ENCODE measurements at places on chromosomes 5 and 9.

DNA sequence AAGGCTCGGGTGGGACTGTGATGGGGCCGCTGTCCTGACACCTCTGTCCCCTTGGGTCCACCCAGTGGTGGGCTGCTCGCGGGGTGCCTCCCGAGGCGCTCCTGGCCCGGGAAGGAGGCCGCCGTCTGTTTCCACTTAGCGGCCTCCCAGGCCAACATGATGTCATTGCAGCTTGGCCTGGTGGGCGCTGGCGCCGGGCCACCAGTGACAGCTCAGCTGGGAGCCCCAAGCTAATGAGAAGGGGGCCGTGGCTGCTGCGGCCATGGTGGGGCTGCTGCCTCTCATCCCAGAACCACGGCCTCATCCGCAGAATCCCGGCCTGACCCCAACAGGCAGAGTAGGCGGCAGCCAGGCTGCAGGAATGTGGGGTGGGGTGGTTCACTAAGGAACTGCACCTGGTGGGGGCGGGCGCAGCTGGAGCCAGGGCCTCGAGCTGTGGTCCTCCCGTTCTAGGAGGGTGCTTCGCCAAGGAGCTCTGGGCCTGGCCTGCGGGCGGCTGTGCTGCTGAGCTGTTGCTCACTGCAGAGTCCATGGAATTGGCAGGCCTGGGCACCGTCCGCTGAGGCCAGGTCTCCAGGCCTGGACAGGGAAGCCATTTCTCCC lies 123.5 kb upstream of the COL5A1 start:
- DNase-seq = no peak

GRCh38 chr9:73155377-73155776 lies 3.7 kb downstream of the ANXA1 start:
- no peak for DNase-seq

DNA sequence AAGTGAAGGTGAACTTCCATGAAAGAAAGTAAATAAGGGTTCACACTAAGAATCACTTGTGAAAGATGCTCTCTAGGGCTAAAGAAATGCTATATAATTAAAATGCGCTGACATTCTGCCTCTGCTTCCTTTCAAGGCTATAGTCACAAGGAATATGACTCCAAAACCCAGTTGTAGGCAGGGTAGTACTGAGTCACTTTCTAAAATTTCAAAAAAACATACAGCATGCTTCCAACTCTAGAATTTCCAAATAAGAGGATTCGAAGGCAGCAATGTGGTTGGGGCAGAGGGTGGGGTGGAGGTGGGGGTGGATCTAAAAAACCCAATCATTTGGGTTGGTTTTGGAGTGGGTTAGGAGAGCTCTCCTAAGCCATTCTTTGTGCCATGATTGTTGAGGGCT lies 84.6 kb downstream of the HMHB1 start:
- no peak for DNase-seq

DNA sequence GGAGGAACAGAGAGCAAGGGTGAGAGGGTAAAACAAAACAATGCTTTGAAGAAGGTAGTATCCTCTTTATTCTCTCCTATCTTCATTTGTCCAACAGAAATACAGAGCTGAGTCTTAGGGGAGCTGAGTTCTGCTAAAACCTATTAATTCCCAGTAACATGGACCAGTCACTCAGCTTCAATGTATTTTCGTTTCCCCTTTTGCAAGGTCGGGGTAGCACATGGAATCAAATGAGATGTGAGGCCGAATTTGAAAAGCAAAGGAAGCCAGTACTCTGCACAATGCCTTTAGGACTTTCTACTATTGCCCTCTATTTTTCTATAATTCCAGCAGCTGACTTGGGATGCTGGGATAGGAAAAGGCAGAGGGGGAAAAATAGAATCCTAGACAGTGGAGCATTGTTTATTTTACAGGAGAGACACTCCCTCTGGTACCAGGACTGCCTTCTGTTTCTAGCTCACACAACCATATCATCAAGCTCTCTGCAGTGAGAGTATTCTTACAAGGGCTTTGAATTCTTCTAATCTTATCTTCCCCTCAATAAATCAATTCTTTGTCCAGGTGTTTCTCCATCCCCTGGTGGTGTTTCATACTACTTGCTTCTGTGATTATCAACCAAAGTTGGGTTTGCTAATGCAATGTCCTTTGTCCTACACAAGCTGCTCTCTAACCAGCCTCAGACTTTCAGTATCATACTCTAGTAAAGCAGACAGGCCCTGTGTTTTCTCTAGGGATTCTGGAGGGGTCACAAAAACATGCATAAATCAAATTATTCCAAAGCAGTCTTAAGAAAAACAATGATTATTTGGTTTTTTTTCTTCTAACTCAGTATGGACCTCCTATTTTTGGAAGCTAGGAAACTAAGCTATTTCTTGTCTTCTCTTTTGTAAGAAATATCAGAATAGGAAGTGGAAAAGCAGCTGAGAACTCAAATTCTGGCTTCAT lies 341.5 kb downstream of the OSTF1 start:
- no peak for DNase-seq

DNA sequence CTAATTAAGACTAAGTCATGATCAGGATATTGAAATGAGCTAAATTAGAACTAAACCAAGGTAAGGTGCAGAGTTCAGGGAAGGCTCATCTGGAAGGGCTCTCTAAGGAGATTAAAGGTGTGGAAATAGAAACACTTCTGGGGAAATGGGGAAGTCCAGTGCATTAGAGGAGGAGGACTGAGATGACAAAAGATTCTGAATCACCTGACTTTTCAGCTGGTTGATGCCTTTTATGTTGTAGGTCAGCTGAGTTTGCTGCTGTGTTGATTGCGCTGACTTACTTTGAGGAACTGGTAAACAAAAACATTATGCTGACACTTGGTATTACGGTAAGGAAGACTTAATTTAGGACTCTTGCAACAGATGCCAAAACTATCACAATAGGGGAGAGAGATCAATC lies 23.8 kb downstream of the IFNA5 start:
- no peak for DNase-seq

DNA sequence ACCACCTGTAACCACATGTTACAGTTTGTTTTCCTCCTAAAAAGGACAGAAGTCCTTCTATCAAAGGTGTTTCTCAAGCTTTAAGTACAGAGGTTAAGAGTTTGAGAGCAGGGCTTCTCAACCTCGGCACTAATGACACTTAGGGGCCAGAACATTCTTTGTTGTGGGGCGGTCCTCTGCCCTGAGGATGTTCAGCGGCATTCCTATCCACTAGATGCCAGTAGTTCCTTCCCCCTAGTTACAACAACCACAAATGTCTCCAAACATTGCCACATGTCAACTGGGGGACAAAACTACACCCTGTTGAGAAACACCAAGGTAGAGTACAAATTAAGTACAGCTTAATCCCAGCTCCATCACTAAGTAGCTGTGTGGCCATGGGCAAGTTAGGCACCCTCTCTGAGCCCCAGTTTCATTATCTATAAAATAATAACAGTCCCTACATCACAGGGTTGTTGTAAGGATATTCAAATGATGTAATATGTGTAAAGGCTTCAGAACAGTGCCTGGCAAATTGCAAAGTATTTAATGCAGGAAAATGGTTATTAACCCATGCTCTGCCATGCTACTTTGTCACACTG lies 44.6 kb downstream of the PIP5K1B start:
- DNase-seq = no peak

DNA sequence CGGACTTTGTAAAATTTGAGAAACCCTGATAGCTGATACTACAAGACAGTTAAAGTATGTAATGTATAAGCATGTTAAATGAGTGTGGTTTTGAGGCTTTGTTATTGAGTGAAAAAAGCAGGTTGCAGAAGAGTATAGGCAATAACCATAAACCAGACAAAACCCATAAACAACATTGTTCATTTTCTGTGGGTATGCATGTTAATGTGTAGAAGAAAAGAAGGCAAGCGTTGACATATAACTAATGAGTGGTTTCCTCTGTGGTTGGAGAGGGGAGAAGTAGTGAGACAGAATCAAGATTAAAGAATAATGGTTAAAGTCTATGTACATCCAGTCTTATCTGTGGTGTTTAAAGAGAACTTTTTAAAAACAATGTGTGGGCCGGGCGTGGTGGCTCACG lies 26.2 kb downstream of the RAD23B start:
- DNase-seq = no peak

DNA sequence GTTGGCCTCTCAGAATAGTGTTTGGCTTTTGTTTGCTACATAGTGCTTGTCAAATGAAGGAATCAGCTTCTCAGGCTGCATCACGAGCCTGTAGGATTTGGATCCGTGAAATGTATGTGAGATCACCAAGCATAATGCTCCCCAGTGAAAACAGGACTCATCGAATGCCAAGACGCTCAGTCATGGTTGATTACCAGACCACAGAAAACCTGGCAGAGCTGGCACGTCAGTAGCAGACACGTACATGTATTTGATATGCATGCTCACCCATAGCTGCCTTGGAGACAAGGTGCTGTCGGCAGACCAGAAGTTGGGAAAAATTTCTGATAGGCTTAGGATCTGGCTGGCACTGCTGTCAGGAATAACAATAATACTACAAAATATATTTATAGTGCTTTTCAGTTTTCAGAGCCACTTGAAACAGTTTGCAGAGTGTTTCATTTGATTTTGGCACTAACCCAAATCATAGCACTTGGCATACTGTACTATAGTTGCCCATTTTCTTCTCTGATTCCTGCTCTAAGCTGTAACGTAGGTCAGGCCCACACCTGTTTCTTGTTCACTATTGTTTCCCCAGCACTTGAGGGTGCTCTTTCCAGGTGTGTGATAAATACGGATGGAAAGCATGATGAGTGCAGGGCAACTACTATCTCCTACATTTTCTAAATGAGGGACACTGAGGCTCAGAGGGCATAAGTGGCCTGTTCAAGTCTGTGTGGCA lies 226.1 kb downstream of the NR3C1 start:
- peak; percentile 90 for DNase-seq

- DNase-seq = no peak
Measured at GRCh38 chr9:132192728-132193127, 30.9 kb downstream of the NTNG2 start.

- no peak for DNase-seq
Measured at GRCh38 chr9:2536511-2536910, 85.1 kb upstream of the VLDLR start.

GRCh38 chr9:95124582-95125367 lies 192.7 kb downstream of the FANCC start:
- DNase-seq = no peak

- no peak for DNase-seq
Measured at GRCh38 chr5:116013936-116014335, 18.3 kb upstream of the ARL14EPL start.

GRCh38 chr9:93193388-93194220 lies 9.7 kb downstream of the WNK2 start:
- DNase-seq = no peak

DNA sequence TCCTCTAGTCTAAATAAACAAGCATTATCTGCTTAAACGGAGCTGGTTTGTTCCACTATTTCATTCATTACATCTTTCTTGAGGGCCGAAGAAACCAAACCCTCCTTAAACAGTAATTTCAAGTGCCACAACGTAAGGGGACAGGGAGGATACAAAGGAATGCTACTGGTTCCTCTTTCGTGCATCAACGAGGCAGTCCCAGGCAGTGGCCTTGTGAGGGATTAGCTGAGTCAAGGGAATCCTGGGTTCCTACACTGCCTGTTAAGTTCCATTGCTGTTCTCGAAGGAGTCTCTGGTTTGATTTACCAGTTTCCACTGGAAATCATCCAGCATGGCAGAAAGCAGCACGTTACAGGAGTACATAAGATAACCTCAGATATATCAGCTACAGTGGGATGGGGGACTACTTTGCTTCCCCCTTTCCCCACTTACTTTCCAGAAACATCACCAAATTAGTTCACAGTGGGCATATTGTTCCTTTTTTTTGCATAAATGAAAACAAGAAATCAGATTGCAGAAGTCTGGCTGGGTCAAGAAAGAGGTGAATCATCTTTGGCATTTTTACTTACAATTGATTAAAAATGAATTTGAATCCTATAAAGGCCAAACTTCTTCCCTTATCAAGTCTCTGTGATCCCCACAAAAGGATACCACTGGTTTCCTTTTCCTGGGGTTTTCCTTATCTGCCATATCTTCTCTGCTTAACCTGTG lies 2.5 kb upstream of the RANBP3L start:
- DNase-seq = no peak
